ENCODE measurements at places on chromosomes 5 and 9.

GRCh38 chr5:135008981-135009735 is 24.9 kb downstream of the PITX1 start:
- DNase-seq, result no peak

- DNase-seq, result no peak
Observed at GRCh38 chr5:8826508-8826907, 719.4 kb downstream of the SEMA5A start.

GRCh38 chr9:82488313-82489200 is 500.0 kb downstream of the SPATA31D1 start:
- no peak for DNase-seq

DNA sequence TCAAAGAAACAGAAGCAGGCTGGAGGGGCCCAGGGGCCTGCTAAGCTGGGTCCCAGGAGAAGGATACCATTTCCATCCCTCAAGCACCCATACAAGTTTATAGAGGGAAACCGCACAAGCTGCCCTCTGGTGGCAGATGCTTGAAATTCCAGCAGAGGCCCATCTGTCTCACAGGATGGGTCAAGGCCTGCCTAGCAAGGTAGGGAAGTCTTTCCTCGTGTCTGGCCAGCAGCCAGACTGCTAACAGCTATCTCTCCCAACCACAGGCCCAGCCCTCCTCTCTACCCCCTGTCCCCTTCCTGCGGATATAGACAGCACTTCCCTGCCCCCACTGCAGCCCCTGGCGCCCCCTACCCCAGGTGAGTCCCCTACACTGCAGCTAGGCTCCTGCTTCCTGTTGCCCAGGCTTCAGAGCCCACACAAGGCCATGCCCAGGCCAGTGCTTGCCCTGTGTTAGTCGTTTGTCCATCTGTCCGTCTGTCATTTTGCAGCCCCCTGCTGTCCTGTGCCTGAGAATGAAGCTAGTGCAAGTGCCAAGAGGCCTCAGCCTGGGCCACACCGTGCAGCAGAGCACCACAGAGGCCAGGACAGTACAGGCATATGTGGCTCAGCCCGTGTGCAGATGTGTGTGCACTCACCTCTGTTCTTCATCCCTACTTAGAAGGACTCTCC is 26.2 kb downstream of the TCF7 start:
- peak; percentile 61 for DNase-seq

- DNase-seq, result no peak
Observed at GRCh38 chr9:124280176-124280691, 22.5 kb downstream of the NEK6 start.

- no peak for DNase-seq
Observed at GRCh38 chr9:108621991-108622855, 233.6 kb downstream of the ACTL7B start.

- DNase-seq, result no peak
Observed at GRCh38 chr5:99305045-99305580, 376.3 kb upstream of the CHD1 start.

DNA sequence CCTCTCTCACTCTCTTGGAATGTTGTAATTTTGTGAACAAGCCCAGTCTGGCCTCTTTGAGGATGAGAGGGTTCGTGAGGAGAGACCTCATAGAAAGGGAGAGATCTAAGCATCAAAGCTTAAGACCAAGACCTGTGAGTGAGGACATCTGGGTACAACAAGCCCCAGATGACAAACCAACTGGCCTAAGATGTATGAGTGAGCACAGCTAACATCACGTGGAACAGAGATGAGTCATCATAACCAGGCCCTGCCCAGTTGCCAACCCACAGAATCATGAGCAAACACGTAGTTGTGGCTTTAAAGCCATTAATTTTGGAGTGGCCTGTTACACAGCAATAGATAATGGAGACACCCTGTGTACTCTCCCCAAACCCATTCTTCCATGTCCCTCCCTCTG is 439.1 kb upstream of the KIF2A start:
- no peak for DNase-seq

DNA sequence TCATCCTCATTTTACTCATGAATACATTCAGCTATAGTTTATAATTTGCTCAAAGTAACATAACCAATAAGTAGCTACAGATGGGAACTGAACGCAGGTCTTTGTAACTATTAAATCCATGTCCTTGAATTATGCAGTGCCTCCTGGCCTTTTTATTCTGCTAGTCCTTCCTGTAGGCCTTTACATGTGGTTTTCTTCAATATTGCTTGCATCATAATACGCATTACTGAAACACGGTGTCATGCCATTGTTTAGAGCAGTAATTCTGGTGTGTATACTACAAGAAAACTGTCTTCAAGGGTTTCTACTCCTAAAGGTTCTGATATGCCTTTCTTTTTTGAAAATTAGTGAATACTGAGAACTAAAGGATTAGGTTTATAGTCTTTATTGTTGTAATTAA is 20.7 kb downstream of the CWC27 start:
- DNase-seq, result no peak

DNA sequence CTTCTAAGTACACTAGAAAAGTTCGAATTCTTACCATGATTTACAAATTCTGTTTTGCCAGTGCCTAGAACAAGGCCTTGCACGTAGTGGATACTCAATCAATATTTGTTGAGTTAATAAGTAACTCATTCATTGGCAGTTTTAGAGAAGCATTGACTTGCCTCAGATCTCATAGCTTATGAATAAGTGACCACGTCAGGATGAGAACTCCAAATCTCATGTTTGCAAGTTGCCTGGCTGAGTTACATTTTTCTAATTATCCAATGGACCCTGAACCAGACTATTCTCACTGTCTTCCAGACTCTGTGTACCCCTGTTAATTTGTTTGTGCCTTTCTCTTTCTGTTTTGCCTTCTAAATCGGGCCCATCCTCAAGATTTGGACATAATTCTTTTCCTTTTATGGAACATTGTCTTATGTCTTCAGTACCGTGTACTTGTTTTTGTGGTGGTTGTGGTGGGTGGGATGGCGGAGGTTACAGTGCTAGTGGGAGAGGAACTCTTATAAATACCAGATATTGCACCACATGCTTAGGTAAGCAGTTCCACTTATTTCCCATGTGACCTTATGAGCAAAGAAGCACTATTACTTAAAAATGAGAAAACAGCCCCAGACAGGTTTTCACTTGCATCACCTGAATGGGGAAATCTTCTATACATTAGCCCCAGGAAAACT is 96.3 kb downstream of the UNC13B start:
- no peak for DNase-seq

GRCh38 chr5:168793841-168794837 is 215.0 kb upstream of the PANK3 start:
- DNase-seq, result peak; percentile 10

DNA sequence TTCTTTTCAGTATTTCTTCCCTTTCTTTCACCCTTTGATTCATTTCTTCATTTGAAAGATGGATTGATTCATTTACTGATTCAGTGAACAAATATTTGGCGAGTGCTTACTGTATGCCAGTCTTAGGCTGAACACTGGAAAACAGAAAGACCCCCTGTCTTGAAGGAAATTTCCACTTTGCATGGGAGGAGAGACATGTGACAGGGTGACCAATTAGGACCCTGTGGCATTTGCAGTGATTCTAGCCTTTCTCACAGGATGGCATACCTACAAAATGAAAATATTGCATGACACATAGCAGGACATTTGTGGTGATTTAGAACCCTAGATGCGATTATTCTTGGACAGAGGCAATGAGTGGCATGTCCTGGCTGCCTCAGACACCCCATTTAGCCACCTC is 407.2 kb upstream of the SGCD start:
- no peak for DNase-seq

DNA sequence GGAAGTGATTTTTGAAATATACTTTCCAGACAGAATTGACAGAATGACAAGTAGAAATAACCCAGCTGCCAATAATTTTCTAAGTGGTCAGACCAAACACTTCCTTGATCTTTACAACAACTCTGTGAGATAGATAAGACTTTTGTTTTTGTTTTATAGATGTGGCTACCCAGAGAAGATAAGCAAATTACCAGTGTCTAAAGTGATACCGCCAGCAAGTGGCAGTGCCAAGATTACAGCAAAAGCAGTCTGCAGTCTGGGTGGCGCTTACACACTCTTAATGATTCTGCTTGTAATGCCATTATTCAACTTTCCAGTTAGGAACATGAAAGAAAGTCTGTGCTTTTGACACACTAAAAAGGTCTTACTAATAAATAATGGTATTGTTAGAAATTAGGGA is 92.1 kb downstream of the HCN1 start:
- no peak for DNase-seq
